ENCODE measurements at places on chromosomes 6 and 20.

- no peak for ATAC-seq
Measured at GRCh38 chr6:159807150-159807858, 7.2 kb downstream of the PNLDC1 start.

- ATAC-seq = no peak
Measured at GRCh38 chr6:39923394-39923793, 10.9 kb downstream of the MOCS1 start.

- ATAC-seq = no peak
Measured at GRCh38 chr6:112178846-112179245, 75.5 kb downstream of the LAMA4 start.

DNA sequence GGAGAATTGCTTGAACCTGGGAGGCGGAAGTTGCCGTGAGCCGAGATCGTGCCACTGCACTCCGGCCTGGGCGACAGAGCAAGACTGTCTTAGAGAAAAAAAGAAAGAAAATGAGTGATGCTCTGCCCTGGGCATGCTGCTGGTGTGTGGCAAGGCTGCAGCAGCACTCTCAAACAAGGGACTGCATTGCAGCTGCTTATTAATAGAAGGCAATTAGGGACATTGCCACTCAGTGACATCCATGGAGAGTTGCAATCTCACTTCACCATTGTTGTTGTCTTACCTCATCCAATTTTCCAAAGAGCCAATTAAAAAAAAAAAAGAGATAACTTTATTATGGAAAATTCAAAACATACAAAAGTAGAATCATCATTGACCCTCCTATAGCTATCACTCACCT, 131.1 kb downstream of the LRRC1 start:
- ATAC-seq = no peak

DNA sequence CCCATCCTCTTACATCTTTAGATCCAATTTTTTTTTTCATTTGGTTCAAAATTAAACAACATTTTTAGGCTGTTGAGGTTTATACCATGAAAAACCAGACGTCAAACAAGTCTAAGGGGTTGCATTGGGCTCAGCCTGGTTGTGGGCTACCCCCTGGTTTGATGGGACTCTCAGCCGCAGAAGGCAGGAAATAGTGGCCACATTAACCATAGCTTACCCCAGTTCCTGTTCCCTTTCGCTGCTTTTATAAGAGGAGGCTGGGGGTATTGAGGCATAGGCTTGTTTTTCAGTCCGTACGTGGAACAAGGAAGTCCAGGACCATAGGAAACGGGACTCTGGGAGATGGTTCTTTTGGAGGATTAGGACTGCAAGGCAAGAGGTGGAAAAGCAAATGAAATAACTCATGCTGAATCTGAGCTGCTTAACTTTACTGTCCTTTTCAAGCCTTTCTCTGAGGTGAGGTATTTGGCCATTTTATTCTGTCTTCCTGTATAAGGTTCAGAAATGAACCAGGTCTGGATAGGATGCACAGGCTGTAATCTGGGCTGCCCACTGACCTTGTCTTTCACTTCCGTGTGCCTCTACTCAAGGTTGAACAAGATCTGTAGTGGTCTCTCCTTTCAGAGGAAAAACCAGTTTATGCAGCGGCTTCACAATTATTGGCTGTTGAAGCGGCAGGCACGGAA, 7.7 kb downstream of the BRPF3 start:
- no peak for ATAC-seq

DNA sequence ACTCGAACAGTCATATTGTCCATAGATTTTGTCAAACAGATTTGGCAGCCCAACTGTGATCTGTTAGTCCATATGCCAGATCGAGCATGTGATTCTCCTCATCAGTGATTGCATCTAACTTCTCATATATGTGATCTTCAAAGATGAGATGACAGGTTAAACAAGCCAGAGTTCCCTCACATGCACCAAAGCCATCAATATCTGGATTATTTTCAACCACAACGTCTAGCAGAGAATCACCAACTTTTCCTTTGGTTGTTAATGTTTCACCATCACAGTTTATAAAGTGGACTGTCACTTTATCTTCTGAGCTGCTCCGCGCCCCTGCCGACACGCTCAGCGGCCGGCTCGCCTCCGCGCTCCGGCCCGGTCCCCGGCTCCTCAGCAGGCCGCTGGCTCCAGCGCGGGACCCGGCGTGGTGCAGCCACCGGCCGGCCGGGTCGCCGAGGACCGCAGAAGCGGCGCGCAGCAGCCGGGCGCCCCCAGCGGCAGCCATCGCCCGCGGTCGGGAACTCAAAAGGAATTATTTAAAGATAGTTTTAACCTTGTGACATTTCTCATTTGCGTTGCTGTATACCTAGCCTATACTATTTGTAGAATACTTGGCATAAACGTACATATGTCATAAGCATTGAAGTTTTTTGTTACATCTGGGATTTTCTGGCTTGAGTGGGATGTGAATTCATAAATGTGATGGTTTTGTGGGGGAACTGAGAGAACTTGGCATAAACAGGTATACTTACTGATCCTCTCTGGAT, 40.1 kb upstream of the DYNLRB1 start:
- no peak for ATAC-seq

All from motor neuron (in vitro differentiated cells).